Lower leg skin (tissue), 4 donors: ENCODE measurements at places on chromosomes 5 and 9. TPM values are rescaled to one million over a fixed set of nuclear protein-coding genes. Genes with fewer than 3 reads are reported as not detected.

The ZNG1F gene
- total RNA-seq: 13.8 TPM

The CDX1 gene
- total RNA-seq: not detected

The PROB1 gene
- total RNA-seq: 0.32 TPM

The RGS7BP gene
- not detected for total RNA-seq

The SUSD3 gene
- 2.8 TPM for total RNA-seq

The SAXO1 gene
- total RNA-seq: 0.30 TPM

The SCGB3A2 gene
- total RNA-seq: not detected

The CDKN2B gene
- 83.2 TPM for total RNA-seq

The PLEKHG4B gene
- 0.38 TPM for total RNA-seq

The CTNND2 gene
- total RNA-seq: 0.34 TPM

The DAPK1 gene
- total RNA-seq: 18.3 TPM
